Panc1 (cell line): ENCODE measurements at places on chromosomes 16 and 17. TPM values are rescaled to one million over a fixed set of nuclear protein-coding genes. Genes with fewer than 3 reads are reported as not detected.

- no peaks in the 10 kb centered on the region for H3K4me1 ChIP-seq
- H3K4me3 ChIP-seq = no peak overlapping the region
- no peaks in the 10 kb centered on the region for H3K27me3 ChIP-seq
- DNase-seq = no peak
- H3K36me3 ChIP-seq = no peaks in the 10 kb centered on the region
Measured at GRCh38 chr17:6570731-6571451, 14.5 kb upstream of the PITPNM3 start.

DNA sequence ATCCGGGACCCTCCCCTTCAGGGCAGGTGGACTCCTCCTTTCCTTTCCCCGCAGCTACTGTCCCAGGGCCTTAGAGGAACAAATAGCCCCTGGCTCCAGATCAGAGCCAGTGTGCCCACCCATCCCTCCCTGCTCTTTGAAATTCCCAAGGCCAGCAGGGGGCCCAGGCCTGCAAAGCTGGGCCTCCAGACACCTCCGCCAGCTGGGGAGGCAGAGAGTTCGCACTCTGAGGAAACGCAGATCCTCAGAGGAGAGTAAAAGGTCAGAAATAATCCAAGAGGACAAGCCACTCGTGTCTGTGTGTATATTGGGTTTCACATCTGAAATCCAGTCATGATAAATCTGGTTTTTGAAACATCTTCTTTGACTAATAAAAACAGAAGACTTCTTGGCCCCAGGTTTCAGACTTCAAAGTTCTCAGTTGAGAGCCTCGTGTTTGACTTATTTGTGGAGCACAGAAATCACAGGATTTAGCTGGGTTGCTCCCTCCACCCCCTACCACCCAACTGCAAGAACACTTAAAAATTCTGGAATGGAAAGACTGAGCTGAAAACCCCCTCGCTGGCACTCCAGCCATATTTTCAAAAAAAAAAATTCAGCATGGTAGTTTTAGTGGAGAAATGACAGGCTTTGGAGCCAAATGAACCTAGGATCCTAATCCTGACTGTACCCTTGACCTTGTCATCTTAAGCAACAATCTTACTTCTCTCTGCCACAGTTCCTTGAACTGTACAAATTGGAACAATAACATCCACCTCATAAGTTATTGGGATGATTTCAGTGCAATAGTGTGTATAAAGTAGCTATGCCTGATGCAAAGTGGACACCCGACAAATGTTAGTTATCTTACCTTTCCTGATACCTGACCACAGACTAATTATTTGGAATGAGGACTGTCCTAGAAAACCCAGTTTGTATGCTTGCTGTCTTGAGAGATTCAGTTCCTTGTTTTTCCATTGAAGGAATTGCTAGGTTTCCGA is 44.5 kb upstream of the TBX2 start:
- no peak overlapping the region for H3K4me3 ChIP-seq
- H3K27ac ChIP-seq = peak overlapping the region; percentile 60
- peaks cover 13% of the 10 kb centered on the region for H3K4me1 ChIP-seq
- no peak for DNase-seq
- no peaks in the 10 kb centered on the region for H3K36me3 ChIP-seq
- no peaks in the 10 kb centered on the region for H3K27me3 ChIP-seq

GRCh38 chr16:49970797-49971431 is 54.1 kb upstream of the CNEP1R1 start:
- H3K27ac ChIP-seq = no peak overlapping the region
- no peaks in the 10 kb centered on the region for H3K27me3 ChIP-seq
- no peak for DNase-seq
- H3K4me1 ChIP-seq = no peaks in the 10 kb centered on the region
- no peaks in the 10 kb centered on the region for H3K36me3 ChIP-seq

- no peak for DNase-seq
- H3K27ac ChIP-seq = no peak overlapping the region
- no peaks in the 10 kb centered on the region for H3K27me3 ChIP-seq
- peaks cover 26% of the 10 kb centered on the region for H3K4me1 ChIP-seq
Measured at GRCh38 chr16:22075776-22076175, 16.6 kb upstream of the VWA3A start.

Gene PLEKHH3
- 32.2 TPM for total RNA-seq
